Natural killer cell (primary cell): ENCODE measurements at places on chromosomes 7 and 10.

DNA sequence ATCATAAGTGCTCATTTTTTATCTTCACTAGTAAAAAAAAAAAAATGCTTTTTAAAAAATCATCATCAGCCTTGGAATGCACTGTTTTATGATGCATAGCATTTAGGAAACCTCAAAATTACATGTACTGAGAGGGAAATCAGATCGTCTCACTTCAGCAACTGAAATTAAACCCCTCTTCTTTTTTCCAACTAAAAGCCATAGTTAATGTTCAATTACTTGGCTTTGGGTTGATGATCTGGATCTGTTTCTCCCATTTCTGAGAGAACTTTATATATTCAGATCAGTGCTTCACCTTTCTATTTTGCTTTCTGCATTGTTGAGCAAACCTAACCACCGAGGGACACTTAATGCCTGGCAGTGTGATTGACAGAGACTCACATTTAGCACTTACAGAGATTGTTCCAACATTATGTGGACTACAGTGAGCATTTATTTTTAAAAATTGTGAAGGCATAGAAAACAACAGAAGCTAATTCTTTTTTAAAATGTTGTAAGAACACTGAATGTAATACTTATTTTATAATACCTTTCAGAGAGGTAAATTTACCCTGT lies 678.4 kb downstream of the PHTF2 start:
- no peak for DNase-seq

DNA sequence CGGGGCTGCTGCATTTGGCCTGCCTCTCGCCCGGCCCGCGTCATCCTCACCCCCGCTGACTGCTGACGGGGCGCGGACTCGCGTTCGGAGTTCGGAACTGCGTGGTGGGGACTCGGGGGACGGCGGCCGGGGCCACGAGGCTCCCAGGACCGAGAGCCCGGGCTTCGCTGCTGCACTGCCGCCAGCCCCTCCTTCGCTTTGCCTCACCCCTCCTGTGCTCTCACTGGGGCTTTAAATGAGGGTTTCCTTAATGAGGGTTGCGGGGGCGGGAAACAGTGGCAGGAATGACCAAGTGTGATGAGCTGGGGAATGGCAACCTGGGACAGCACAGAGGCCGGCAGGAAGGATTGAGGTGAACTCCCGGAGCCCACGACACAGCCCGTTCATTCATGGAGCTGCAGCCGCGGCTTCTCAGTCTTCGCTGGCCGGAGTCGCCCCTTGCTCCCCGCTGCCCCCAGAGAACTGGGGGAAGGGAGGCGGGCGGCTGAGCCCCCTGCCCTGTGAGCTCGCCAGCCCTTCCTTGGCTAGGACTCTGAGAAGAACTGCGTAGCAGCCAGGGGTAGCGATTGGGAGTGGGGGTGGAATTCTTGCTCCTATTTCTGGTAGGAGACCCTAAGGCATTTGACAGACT lies 1.5 kb upstream of the LRRC4 start:
- DNase-seq, result peak; percentile 21

- no peak for DNase-seq
These were observed 245.5 kb upstream of the NRP1 start for GRCh38 chr10:33579996-33580395.

- DNase-seq, result no peak
These were observed 119.3 kb downstream of the FAM53B start for GRCh38 chr10:124624895-124625294.
